Stimulated activated CD8-positive, alpha-beta memory T cell treated with anti-CD3 and anti-CD28 coated beads, Interleukin-4, amount 100 ng/mL, for 4 hours (primary cell): ENCODE measurements at places on chromosomes 5 and 9.

DNA sequence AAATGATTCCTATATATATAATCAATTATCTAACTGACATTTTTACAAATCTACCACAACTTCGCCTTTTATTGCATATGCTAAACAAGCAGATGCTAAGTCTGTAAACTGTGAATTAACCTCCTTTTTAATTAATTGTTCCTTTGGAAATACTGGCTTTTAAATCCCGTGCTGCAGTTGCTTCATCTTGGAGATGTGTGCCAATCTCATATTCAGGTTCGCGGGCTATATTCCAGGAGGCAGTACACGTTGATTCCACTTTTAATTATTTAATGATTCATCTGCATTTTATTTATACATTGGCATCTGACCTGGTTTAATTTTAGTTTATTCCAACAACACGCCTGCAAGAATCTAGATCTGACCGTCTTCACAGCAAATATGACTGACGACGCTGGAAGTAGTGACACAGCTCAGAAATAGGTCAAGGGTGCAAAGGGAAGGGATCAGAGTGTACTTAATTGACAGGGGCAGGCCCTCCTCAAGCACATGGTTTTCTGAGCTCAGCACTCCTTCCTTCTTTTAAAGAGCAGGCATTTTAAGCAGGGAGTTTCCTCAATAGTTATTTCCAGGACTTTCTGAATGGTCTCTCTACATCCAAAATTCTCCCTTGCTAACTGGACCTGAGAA is 125.2 kb downstream of the GLIS3 start:
- no peak for DNase-seq

DNA sequence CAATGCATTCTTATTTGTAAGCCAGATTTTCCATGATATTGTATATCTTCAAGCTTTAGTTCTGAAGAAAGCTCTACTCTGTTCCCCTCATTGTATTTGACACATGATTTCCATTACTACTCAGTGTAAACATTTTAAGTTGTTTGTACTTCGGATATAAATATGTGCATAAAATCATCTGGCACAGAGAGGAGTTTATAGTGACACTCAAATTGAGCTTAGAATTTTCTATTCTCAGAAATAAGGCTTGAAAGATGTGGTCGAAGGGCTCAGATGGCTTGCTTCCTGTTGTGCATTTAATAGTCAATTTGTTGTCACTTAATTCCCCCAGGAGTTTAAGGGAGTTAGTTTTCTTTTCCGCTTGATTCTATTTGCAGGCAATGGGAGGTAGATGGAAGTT is 88.8 kb downstream of the PPIC start:
- DNase-seq: no peak

- no peak for DNase-seq
These were observed 4.4 kb downstream of the MPDZ start for GRCh38 chr9:13274886-13275641.

- no peak for DNase-seq
These were observed 50.9 kb upstream of the STARD4 start for GRCh38 chr5:111563031-111563822.
